Dermis blood vessel endothelial cell (primary cell): ENCODE measurements at places on chromosomes 3 and 15.

- no peak for DNase-seq
Measured at GRCh38 chr3:41882956-41883355, 78.9 kb downstream of the ULK4 start.

DNA sequence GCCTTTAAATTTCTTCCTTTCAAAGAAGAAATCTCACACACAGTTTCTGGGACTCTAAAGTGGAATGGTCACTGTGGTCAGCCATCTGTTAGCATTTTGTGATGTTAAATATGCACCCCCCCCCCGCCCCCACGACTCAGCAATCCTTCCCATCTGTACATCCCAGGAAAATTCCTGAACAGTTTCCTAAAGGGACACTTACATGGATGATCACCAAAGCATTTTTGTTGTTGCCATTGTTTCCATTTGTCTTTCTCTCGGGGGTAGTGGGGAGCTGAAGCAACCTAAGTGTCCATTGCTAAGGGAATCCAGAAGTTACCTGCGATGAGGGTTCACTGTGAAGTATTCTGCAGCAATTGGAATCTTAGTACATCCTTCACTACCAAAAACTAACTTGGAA is 71.4 kb downstream of the TAFA4 start:
- DNase-seq = no peak

DNA sequence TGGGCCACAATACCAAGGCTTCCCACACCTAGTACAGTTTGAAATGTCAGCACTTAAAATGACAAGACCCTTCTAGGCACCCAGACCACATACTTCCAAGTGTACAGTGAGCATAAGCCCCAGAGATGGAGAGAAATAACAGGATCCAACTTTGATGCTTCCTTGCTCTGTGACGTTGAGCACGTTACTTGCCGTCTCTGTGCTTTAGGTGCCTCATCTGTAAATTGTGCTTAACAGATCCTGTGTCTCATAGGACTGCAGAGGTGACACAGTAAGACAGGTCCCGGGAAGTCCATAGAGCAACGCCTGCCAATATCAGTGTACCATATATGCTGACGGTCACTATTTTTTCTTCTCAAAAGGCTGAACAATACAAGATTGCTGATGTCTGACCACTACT is 59.1 kb downstream of the LRIG1 start:
- no peak for DNase-seq

- peak; percentile 22 for DNase-seq
Measured at GRCh38 chr15:40582726-40583246, 11.3 kb upstream of the KNL1 start.

DNA sequence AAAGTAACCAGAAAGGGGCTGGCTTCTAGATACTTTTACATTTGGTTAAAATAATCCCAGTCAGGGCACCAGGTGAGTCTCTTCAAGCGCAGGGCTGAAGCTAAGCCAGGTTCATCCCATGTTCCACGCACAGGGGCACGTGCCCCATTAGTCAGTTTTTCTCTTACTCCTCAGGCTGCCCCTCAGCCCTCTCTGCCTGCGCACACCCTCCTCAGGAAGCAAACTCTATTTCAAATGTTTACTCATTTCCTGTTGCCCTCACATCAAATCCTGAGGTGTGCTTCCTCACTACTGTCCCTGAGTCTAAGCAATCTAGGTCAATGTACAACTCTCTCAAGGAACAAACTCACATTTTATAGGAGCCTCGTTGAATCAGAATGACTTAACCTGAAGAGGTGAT is 48.5 kb downstream of the THBS1 start:
- peak; percentile 91 for DNase-seq

DNA sequence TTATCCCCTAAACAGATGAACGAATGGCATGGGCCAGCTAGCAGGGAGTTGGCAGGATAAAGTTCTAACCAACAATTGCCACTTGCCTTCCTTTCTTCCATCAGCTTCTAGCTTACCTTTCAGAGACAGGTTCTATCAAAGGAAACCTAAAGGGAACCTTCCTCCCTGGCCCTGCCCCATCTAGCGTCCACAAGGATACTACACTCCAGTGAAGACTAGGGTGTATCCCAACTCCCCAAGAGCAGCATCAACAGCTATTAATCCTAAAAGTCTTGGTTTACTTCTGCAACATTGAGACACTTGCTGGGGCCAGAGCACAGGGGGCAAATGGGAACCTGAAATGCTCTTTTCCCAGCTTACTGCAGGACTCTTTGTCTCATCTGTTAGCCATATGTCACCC is 37.0 kb upstream of the TMC3 start:
- DNase-seq = no peak

DNA sequence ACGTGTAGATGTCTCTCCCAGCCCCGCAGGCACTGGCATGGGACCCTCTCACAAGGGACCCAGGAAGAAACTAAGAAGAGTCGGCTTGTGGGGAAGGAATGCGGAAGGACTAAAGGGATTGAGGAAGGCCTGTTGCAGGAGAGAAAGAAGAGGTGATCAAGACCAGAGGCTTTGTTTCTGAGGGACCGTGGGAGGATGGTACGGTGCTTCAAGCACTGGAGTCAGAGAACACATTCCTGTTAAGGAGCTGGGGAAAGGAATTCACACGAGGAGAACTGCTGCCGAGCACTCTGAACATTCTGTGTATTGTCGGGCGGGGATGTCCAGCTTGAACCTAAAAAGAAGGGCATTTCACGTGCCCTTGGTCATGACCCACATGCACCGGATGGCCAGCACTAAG is 91.4 kb downstream of the TAMM41 start:
- DNase-seq = no peak

GRCh38 chr3:39196671-39197356 is 4.4 kb upstream of the XIRP1 start:
- no peak for DNase-seq

GRCh38 chr15:49406352-49407118 is 16.5 kb upstream of the FGF7 start:
- no peak for DNase-seq

DNA sequence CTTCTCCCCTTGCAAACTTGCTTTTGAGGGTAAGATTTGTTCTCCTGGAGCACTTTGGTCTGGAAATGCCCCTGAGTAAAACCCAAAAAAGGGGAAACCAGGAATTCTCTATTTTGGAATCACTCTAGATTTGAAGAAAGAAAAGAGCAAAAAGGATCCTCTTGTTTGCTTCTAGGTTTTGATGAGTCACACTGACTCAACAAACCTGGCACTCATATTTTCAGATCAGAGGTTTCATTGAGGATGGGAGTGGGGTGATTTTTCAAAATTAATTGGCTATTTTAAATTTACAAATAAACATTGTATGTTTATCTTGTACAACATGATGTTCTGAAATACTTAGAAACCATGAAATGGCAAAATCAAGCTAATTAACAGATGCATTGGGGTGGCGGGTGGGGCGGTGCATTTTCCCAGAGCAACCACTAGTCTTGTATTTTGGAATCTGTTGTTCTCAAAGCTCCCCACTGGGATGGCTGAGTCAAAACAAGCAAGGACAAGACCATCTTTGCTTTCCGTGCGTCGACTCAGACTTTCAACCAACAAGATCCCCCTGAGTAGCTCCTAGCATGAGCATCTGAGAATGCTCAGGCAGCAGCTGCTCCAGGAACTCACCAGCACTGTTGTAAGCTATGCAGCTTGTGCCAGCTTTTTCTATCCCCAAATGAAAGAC is 451.4 kb downstream of the WDR72 start:
- no peak for DNase-seq

- peak; percentile 89 for DNase-seq
Measured at GRCh38 chr15:85443593-85444087, 63.2 kb downstream of the AKAP13 start.

- DNase-seq = peak; percentile 85
Measured at GRCh38 chr3:188431553-188431952, 277.6 kb downstream of the LPP start.

GRCh38 chr3:120393243-120393642 is 44.1 kb upstream of the LRRC58 start:
- no peak for DNase-seq
